Amniotic epithelial cell (primary cell): ENCODE measurements at places on chromosomes 3 and 15.

- DNase-seq: no peak
These were observed 69.2 kb upstream of the GOLGA8B start for GRCh38 chr15:34652726-34653033.

GRCh38 chr15:96599268-96599667 lies 268.8 kb downstream of the NR2F2 start:
- DNase-seq: no peak

DNA sequence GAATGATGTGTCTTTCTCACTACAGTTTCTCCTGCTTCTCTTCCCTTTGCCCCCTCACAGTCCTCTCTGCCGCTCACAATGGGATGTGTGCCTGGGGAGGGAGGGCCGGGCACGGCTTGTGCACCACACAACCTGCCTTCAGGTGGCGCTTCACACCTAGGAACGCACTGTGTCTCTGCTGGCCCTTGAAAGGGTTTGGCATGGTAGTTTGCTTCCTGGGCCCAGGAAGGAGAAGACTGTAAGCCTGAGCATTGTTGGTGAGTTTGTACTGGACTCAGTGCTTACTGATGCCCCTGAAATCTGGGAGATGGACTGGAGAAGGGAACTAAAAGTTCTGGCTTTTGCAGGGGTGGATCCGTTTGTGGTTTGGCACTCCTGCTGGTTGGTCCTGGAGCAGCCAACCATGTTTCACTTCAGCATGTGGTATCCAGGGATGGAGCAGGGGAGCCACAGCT lies 9.2 kb downstream of the ALPK3 start:
- peak; percentile 27 for DNase-seq

GRCh38 chr3:187586226-187586625 lies 84.0 kb downstream of the SST start:
- no peak for DNase-seq

GRCh38 chr3:143835312-143835711 lies 13.0 kb downstream of the SLC9A9 start:
- no peak for DNase-seq

GRCh38 chr15:29942143-29942542 lies 119.9 kb upstream of the TJP1 start:
- DNase-seq: peak; percentile 26

DNA sequence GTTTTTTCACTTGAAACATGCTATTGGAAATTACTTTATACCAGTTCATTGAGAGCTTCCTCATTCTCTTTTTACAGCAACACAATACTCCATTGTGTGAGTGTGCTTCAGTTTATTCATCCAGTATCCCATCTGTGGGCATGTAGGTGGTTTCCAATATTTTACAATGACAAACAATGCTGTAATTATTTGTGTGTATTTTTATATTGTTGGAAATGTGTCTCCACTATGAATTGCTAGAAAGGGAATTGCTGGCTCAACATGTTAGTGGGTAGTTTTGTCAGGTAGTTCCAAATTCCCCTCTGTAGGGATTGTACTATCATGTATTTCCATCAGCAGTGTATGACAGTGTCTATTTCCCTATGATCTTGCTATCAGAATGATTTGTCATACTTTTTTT lies 65.8 kb upstream of the MAGI1 start:
- no peak for DNase-seq

DNA sequence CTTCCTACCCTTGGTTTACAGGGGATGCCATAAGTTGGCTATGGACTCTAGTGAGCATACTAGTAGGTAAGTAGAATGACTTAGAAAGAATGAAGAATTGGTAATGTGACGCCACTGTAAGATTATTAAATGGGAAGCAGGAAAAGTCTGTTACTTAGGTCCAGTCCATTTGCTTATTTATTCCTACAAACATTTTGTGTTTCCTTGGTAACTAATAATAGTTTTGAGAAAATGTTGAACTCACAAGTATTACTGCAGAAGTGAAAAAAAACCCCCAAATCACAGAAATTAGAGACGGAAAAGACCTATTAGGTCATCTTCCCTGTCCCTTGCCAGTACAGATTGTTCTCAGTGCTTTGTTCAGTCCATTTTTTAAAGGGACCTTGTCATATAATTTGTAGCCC lies 63.5 kb downstream of the CMSS1 start:
- no peak for DNase-seq

DNA sequence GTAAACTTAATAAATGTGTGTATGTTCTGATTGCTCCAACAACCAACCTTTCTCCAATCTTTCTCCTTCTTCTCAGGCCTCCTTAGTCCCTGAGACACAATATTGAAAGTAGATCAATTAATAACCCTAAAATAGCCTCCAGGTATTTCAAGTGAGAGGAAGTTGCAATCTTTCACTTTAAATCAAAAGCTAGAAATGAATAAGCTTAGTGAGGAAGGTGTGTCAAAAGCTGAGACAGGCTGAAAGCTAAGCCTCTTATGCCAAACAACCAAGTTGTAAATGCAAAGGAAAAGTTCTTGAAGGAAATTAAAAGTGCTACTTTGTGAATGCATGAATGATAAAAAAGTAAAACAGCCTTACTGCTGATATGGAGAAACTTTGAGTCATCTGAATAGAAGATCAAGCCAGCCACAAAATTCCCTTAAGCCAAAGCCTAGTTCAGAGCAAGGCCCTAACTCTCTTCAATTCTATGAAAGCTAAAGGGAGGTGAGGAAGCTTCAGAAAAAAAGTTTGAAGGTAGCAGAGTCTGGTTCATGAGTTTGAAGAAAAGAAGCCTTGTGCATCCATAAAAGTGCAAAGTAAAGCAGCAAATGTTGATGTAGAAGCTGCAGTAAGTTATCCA lies 38.6 kb downstream of the CCDC80 start:
- DNase-seq: no peak

GRCh38 chr3:49671291-49672288 lies 2.6 kb upstream of the APEH start:
- peak; percentile 48 for DNase-seq

GRCh38 chr3:47003056-47003410 lies 23.6 kb downstream of the NBEAL2 start:
- no peak for DNase-seq

DNA sequence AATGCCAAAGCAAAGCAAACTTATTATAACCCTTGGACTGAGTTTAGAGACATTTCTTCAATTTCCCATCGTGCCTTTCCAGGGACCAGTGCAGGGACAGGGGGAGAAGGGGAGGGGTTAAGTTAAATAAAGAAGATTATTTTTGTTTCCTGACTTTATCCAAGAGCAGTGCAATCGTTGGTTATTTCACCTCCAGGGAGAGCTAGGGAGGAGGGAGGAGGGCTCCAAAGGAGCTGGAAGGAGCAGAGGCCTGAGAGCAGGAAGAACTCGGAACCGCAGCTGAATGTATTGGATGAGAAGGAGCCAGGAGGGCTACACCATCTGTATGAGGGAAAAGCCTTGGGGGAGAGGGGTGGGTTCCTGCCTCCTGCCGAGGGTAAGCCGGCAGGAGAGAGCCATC lies 20.7 kb downstream of the HAPLN3 start:
- DNase-seq: no peak

DNA sequence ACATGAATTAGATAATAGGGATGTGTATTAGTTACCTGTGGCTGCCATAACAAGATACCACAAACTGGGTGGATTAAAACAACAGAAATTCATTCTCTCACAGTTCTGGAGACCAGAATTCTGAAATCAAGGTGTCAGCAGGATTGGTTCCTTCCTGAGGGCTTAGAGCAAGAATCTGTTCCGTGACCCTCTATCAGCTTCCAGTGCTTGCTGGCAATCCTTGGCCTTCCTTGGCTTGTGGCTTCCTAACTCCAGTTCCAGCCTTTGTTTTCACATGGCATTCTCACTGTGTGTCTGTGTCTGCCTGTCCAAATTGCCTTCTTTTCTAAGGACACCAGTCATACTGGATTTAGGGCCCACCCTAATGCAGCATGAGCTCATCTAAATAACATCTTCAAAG lies 94.4 kb upstream of the NR2E3 start:
- DNase-seq: no peak

DNA sequence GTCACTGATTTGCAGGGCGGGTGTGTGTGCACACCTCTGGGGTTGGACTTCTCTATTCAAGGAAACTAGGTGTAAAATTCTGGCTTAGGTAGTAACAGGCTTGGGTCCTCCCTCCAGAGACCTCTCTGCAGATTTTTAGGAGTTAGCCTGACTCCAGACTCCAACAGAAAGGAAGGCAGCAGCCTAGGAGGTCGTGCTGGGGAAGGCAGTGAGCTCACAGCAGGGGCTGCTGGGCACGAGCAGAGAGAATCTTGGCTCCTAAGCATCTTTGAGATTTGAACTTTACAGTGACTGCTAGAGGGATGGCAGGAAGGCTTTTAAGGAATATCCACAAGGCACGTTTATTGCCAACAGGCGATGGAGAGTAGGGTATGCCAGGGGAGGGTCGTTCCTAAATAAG lies 612.6 kb downstream of the FOXP1 start:
- DNase-seq: no peak

DNA sequence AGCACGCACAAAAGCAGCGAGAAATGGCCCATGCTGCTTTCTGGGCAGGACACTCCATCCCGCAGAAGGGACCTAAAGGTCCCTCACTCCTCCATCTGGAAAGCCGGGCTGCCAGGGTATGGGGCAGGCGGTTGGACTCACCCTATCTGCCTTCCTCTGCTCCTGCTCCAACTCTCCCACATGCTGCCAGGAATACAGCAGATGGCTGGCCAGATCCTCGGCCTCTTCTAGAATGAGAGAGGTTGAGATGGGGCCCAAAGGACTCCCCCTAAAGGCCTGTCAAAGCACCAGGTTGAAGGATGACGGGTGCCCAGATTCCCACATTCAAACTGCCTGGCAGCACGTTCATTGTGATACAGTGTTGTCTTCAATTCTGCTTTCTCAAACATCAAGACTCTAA lies 85.1 kb upstream of the C2CD4B start:
- DNase-seq: no peak

DNA sequence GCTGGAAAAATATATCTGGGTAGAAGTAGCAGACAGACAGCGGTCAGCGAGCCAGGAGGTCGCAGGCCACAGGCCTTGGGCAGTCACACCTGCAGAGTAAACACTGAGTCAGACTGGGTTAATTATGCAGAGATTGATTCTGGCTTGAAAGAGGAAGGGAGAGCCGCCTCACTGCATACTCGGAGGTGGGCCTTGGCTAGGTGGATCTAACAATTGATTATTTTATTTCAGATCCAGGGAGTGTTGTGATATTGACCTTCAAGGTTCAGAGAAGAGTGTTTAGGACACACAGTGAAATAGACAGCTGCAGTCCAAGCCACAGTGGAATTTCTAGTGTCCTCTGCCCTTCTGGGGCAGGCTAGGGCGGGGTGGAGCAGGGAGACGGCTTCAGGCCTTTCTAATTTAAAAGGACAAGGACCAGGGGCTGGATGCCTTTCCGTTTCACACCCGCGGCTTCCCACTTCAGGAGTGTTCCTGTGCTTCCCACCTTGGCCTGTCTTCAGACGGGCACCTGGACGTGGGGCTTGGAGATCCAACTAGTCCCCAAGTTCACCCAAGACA lies 237.3 kb downstream of the XXYLT1 start:
- DNase-seq: no peak

DNA sequence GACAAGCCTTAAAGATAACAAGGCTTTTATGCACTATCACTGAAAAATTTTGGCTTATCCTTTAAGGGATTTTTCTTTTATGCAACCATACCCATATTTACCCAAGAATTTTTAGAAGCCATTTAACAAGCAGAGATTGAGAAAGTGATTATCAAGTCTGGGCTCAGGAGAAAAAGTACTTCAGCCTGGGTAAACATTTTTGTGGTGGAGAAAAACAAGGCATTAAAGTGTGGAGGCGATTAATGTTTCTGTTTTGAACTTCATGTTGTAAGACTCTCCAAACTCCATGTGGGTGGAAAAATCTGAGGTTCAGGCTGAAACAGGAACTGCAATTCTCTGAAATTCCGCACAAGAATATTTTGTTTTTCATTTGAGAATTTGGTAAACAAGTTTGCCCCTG lies 260.4 kb upstream of the KCNMB2 start:
- DNase-seq: peak; percentile 94

DNA sequence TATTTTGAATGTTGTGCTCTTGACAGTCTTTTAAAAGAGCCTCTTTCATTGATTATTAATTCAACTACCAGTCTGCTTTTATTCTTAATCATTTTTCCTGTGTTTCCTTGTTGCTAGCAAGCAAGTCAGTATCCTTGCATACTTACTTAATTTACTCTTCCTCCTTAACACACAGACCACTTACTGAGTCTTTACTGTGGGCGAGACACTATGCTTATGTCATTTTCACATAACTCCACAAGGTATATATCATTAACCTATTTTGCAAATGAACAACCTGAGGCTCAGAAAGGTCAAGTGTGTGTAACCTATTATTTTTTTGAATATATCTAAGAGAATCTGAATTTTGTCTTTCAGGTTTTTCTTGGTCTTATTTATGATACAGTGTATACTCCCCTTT lies 130.9 kb downstream of the WDR76 start:
- no peak for DNase-seq

DNA sequence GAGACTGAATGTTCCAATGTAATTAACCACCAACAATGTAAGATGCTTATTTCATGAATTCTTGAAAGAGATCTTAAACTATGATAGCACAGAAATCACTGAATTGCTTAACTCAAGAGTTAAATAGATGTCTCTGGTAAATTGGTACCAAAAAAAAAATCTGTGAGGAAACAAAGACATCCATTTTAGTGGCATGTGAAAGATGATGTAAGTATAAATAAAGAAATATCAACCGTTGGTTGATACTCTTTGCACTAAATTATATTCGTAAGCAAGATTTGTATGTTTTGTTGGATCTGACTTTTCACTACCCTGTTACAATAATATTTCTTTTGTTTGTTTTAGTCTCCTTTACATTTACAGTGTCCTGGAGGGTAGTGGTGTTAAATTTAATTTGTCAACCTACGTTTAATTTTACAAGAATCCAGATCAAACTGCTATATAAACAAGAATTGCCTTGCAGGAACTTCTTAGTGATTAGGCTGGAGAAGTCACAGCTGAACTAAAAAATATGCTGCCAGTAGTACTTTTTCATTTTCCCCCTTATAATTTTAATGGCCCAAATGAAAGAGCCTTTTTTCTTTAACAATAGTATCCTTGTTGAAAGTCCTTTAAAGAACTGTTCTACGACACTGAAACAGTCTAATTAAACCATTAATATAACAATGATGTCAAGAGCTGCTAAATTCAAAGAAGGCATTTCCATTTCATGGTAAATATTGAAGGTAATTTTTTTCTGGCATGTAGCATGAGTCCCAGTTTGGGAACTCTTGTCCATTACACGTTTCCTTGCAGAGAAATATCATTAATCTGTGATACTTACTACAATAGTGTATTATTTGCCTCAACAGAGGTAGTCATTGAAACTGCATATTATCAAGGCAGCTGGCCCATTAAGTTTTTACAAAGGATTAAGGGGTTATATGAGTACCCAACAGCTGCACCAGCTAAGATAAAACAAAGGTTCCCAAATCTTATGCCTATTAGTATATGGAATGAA lies 109.6 kb upstream of the PHLDB2 start:
- DNase-seq: peak; percentile 56

- no peak for DNase-seq
These were observed 31.2 kb upstream of the RIOX2 start for GRCh38 chr3:98003306-98003969.
